ENCODE measurements at places on chromosomes 5 and 9.

DNA sequence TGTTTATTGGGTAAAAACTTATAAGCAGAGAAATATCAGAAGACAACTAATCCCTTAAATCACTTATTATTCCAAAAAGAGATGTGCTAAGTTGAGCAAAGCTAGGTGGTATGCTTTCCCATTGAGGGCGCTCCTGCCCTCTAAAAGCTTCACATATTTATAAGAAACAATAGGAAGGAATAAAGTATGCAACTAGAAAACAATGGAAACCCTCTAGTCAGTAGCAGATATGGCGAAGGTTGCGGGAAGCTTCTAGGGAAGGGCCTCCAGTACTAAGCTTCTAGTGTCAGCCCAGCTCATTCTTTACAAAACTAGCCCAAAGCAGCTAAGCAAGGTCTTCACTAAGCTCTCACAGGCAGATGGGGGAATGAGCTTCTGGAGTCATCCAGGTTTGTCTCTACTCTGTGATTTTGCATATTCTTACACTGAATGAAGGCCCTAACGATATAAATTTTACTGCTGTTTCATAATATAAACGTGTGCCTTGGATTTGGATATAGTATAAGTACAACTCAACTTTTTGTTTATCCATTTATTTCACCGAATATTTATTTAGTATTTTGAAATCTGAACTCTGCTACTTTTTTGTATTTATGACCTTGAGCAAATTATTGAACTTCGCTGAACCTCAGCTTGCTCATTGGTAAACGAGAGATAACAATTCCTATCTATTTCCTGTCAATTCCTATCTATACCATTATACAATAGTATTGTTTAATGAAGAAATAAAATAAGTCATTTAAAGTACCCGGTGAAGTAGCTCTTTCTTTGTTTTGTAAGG lies 571.4 kb downstream of the ELAVL2 start:
- DNase-seq = no peak

GRCh38 chr9:70594386-70594944 lies 180.0 kb upstream of the KLF9 start:
- no peak for DNase-seq

GRCh38 chr5:143350751-143351602 lies 52.5 kb downstream of the NR3C1 start:
- DNase-seq = no peak

DNA sequence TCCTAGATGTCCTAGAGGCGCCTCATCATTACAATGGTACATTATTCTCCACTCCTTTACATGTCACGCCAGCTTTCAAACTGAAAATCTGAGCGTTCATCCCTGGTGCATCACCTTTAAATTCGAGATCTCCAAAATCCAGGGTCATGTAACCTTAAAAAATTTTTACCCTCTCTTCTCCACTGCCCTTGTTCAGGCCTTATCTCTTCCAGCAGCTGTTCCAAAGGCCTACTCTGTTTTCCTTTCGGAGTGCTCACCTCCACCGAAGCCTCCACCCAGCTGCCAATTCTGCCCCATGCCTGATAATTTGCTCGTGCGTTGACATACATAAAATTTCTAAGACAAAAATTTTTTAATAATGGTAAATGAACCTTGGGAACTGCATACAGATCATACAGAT lies 950 bp upstream of the MSH3 start:
- no peak for DNase-seq

DNA sequence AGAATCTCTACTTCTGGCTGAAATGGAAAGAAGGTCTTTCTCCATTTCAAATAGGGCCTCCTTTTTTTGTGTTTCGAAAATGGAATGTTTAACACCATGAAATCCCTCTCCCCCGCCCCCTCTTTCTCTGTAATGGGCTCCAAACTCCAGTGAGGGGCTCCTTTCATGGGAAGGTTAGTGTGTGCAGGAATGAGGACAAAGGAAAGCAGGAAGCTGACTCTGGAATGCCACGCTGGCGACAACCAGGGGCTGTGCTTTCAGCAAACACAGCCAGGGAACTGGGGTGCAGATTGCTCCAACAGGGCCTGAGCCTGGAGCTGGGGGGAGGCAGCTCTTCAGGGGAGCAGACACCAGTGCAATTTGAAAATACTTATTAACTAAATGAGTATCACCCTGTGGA lies 82.8 kb downstream of the CRB2 start:
- no peak for DNase-seq

DNA sequence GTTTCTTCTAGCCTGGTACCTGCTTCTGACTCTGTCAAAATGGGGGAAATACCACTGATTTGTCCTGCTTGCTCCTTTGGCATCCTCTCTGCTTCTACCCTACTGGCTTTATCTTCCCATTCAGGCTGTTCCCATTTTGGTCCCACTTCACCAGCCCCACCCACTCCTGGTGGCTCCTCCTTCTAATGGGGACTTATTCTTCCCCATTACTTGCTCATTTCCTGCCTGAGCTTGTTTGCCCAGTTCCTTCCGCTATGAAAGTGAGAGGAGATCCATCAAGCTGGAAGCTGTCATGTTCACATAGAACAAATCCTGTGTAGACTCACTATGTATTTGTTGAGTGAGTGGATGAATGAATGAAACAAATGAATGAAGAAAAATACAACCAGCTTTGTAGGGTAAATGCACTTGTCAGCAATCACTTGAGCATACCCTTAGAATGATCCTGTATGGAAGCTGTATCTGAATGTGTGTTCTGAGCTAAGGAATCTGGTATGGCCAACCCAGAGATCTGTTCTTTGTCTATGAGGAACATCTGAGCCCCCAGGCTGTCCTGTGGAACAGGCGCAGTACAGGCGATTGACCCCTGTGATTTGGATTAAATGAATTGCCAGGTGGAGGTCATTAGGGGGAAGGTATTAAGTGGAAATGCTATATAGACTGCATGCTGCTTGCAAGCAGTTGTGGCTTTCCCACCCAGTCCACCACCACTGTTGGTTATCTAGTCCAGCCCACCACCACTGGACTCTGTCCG lies 89.5 kb downstream of the APBA1 start:
- DNase-seq = no peak

DNA sequence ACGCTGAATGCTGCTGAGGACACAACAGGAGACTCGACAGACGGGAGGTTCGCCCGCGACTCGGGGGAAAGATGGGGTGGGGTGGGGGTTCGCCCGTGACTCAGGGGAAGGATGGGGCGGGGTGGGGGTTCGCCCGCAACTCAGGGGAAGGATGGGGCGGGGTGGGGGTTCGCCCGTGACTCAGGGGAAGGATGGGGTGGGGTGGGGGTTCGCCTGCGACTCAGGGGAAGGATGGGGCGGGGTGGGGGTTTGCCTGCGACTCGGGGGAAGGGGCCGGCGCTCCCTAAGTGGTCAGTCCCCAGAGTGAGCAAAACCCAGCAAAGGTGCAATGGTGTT lies 2.2 kb downstream of the LCN6 start:
- DNase-seq = no peak

- no peak for DNase-seq
Measured at GRCh38 chr9:115157245-115157674, 39.3 kb upstream of the TNC start.

GRCh38 chr9:115013998-115014397 lies 83.6 kb upstream of the TNFSF8 start:
- DNase-seq = peak; percentile 45

GRCh38 chr5:52531105-52531504 lies 256.6 kb upstream of the ITGA1 start:
- no peak for DNase-seq

GRCh38 chr9:72875221-72875620 lies 77.6 kb downstream of the ALDH1A1 start:
- no peak for DNase-seq

- DNase-seq = peak; percentile 33
Measured at GRCh38 chr5:35853631-35854030, 3.1 kb upstream of the IL7R start.

DNA sequence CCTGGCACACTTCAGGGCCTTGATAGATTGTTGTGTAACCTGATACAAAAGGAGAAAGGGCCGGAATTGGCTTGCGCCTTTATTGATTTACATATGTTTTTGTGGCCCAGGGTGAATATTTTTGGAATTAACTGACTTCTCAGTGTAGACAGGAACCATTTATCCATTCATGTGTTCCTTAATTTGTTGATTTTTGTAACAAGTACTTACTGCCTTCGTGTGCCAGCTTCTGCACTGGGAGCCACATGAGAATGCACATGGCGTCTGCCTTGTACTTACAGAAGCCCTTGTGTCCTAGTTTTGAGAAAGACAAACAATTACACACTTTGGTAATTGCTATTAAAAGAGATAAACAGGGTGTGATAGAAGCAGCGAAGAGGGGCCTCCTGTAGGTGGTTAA lies 26.4 kb downstream of the EHMT1 start:
- DNase-seq = no peak

GRCh38 chr9:96122282-96122681 lies 179.7 kb downstream of the HSD17B3 start:
- DNase-seq = no peak

Measured in T-helper 17 cell (primary cell).